ENCODE measurements at places on chromosomes 12 and 14. TPM values are rescaled to one million over a fixed set of nuclear protein-coding genes. Genes with fewer than 3 reads are reported as not detected.

GRCh38 chr14:49774106-49774505, 6.2 kb downstream of the KLHDC2 start:
- no peak for DNase-seq
- H3K27me3 ChIP-seq: no peaks in the 10 kb centered on the region
- H3K4me1 ChIP-seq: peaks cover 23% of the 10 kb centered on the region
- H3K27ac ChIP-seq: peak overlapping the region; percentile 1
- no peak overlapping the region for H3K4me3 ChIP-seq

GRCh38 chr12:51028126-51028812, 2.1 kb upstream of the SLC11A2 start:
- no peak overlapping the region for H3K4me3 ChIP-seq
- H3K27ac ChIP-seq: no peak overlapping the region
- peaks cover 14% of the 10 kb centered on the region for H3K4me1 ChIP-seq
- H3K36me3 ChIP-seq: no peaks in the 10 kb centered on the region

GRCh38 chr12:27193106-27193505, 51.0 kb upstream of the STK38L start:
- H3K4me3 ChIP-seq: no peak overlapping the region
- H3K27ac ChIP-seq: no peak overlapping the region
- DNase-seq: no peak
- no peaks in the 10 kb centered on the region for H3K36me3 ChIP-seq
- no peaks in the 10 kb centered on the region for H3K4me1 ChIP-seq

- peak overlapping the region; percentile 80 for H3K27ac ChIP-seq
- H3K27me3 ChIP-seq: no peaks in the 10 kb centered on the region
- peak overlapping the region; percentile 71 for H3K4me3 ChIP-seq
Observed at GRCh38 chr12:1795221-1795784, 25.1 kb upstream of the LRTM2 start.

- H3K27ac ChIP-seq: no peak overlapping the region
- no peak overlapping the region for H3K4me3 ChIP-seq
- H3K36me3 ChIP-seq: no peaks in the 10 kb centered on the region
- no peaks in the 10 kb centered on the region for H3K27me3 ChIP-seq
- no peak for DNase-seq
Observed at GRCh38 chr12:1056390-1056789, 65.4 kb downstream of the ERC1 start.

- no peaks in the 10 kb centered on the region for H3K36me3 ChIP-seq
- H3K4me3 ChIP-seq: no peak overlapping the region
- H3K27ac ChIP-seq: peak overlapping the region; percentile 37
- H3K4me1 ChIP-seq: peaks cover 65% of the 10 kb centered on the region
- no peaks in the 10 kb centered on the region for H3K27me3 ChIP-seq
Observed at GRCh38 chr12:46459861-46460545, 87.4 kb upstream of the SLC38A2 start.

DNA sequence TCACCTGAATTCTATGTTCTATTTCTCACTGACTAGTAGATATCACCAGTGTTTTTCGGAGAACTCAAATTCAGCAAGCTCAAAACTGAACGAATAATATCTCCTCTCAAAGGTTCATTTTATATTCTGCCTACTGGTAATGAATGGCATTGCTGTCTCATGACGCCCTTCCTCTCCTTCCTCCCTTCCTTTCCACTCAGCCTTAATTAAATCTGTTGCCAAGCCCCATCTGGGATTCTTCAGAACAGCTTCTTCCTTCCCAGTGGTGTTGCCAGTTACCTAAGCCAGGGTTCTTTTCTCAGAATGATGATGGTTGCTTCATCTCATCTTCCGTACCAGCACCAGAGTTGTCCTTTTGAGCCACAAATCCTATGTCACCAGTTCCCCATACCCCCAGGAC, 143.2 kb downstream of the SYNE2 start:
- H3K4me3 ChIP-seq: no peak overlapping the region
- H3K27me3 ChIP-seq: no peaks in the 10 kb centered on the region
- no peak overlapping the region for H3K27ac ChIP-seq
- no peak for DNase-seq
- H3K4me1 ChIP-seq: no peaks in the 10 kb centered on the region

- H3K27me3 ChIP-seq: no peaks in the 10 kb centered on the region
- no peaks in the 10 kb centered on the region for H3K4me1 ChIP-seq
- no peak overlapping the region for H3K4me3 ChIP-seq
Observed at GRCh38 chr12:28652239-28652638, 462.0 kb downstream of the CCDC91 start.

DNA sequence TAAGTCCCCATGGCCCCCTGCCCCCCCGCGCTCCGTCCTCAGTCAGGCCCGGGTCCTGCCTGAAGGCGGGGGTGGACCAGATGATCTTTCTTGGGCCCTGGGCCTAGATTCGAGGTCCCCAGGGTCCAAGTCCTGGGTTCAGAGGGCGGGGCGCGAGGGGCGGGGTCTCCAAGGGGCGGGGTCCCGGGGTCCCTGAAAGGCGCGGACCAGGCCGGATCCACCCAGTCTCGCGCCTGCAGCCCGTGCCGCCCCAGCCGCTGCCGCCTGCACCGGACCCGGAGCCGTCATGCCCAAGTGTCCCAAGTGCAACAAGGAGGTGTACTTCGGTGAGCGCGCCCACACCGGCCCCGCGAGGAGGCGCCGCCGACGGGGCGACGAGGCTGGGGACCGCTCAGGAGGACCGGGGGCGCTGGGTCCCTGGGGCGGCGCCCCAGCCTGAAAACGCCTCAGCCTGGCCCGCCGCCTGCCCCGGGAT, 325 bp downstream of the CRIP1 start:
- peak overlapping the region; percentile 60 for H3K27ac ChIP-seq
- peak overlapping the region; percentile 75 for H3K4me3 ChIP-seq
- peak; percentile 75 for DNase-seq
- H3K36me3 ChIP-seq: no peaks in the 10 kb centered on the region

- DNase-seq: no peak
- no peaks in the 10 kb centered on the region for H3K36me3 ChIP-seq
- no peak overlapping the region for H3K4me3 ChIP-seq
- no peaks in the 10 kb centered on the region for H3K27me3 ChIP-seq
Observed at GRCh38 chr12:31877884-31878283, 81.3 kb upstream of the RESF1 start.

- no peaks in the 10 kb centered on the region for H3K36me3 ChIP-seq
- H3K27ac ChIP-seq: no peak overlapping the region
- DNase-seq: no peak
- H3K27me3 ChIP-seq: no peaks in the 10 kb centered on the region
Observed at GRCh38 chr12:55891310-55891709, 36.4 kb downstream of the PYM1 start.

GRCh38 chr12:110247340-110248095, 33.5 kb upstream of the ATP2A2 start:
- H3K27me3 ChIP-seq: no peaks in the 10 kb centered on the region
- peak overlapping the region; percentile 66 for H3K27ac ChIP-seq

DNA sequence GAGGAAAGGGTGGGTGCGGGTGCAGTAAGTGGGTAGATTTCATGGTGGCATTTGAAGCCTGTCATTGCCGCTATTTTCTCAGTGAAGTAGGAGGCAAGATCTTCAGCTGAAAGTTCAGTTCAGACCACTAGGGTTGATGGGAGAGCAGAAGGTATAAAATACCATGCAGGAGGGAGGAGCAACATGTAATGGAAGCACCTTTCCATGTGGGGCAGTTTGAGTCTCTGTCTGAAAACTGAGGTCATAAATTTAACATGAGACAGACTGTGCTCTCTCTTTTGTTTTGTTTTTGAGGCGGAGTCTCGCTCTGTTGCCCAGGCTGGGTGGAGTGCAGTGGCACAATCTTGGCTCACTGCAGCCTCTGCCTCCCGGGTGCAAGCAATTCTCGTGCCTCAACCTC, 22.7 kb downstream of the LRRC74A start:
- no peaks in the 10 kb centered on the region for H3K36me3 ChIP-seq
- no peak overlapping the region for H3K27ac ChIP-seq
- no peaks in the 10 kb centered on the region for H3K4me1 ChIP-seq
- H3K27me3 ChIP-seq: peaks cover 13% of the 10 kb centered on the region
- no peak overlapping the region for H3K4me3 ChIP-seq
- no peak for DNase-seq

GRCh38 chr14:24606297-24606696, 3.2 kb downstream of the GZMH start:
- H3K36me3 ChIP-seq: no peaks in the 10 kb centered on the region
- H3K27me3 ChIP-seq: no peaks in the 10 kb centered on the region
- no peak overlapping the region for H3K27ac ChIP-seq
- no peaks in the 10 kb centered on the region for H3K4me1 ChIP-seq
- no peak for DNase-seq
- H3K4me3 ChIP-seq: no peak overlapping the region

DNA sequence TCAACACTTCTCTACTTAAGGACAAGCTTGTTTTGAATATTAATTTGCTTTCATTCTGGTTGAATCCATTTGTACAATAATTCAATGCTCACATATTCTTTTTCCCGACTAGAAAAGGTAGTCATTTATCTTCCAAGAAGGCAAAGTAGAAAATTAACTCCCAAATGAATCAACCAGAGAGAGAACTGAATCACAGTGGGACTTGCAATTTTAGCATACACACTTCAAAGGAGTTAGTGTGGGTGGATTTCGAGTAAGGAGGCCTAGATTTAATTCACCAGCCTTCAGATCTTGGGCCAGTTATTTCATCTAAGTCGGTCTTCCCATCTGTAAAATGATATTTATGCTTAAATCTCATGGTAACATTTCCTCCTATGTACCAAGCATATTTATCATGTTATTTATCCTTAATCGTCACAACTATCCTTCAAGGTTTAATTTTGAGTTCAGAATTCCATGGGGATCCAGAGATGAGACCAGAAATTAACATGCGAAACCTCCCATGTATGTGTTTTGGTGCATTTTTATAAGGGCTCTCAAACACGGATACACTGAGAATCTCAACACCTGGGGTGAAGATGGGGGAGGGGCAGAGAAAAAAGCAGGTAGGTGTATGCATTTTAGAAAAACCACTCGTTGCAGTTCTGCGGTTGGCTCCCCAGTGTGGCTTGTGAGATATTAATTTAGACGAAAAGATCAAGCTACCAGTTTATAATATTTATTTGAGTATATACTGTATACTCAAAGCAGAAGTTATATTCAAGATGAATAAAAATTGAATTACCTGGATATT, 38.9 kb upstream of the IL22 start:
- H3K27me3 ChIP-seq: no peaks in the 10 kb centered on the region
- H3K36me3 ChIP-seq: peaks cover 3% of the 10 kb centered on the region
- H3K4me1 ChIP-seq: peaks cover 22% of the 10 kb centered on the region
- no peak for DNase-seq

ACOT6 gene
- total RNA-seq: not detected

NGB gene
- not detected for total RNA-seq

PLA2G1B gene
- total RNA-seq: not detected

FKBP4 gene
- 80.7 TPM for total RNA-seq

TCL1A gene
- total RNA-seq: not detected

GRCh38 chr12:102394200-102394599, 86.2 kb downstream of the IGF1 start:
- H3K4me3 ChIP-seq: no peak overlapping the region
- H3K27ac ChIP-seq: no peak overlapping the region
- no peaks in the 10 kb centered on the region for H3K36me3 ChIP-seq
- H3K27me3 ChIP-seq: no peaks in the 10 kb centered on the region
- no peak for DNase-seq

DNA sequence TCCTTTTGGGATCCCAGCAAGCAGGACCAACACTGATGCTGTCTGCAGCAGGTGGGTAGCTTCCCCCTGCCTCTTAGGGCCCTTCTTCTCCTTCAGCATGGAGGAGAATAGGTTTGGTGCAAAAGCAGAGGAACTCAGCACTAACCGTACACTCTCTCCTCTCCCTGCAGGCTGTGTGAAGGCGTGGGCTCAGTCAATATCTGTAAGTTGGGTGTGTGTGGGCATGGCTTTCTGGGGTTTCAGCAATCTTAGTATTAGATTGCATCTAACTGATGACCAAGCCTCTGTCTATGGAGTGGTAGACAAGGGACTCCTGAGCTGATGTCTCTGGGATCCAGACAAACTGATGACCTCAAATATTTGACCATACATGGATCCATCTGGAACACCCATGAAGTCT, 14.3 kb downstream of the KRT85 start:
- H3K36me3 ChIP-seq: no peaks in the 10 kb centered on the region
- H3K27ac ChIP-seq: no peak overlapping the region
- H3K4me3 ChIP-seq: no peak overlapping the region

GRCh38 chr12:57194253-57194652, 22.3 kb upstream of the NXPH4 start:
- no peak overlapping the region for H3K4me3 ChIP-seq
- H3K27ac ChIP-seq: no peak overlapping the region
- H3K27me3 ChIP-seq: no peaks in the 10 kb centered on the region
- no peaks in the 10 kb centered on the region for H3K4me1 ChIP-seq
- no peaks in the 10 kb centered on the region for H3K36me3 ChIP-seq

DNA sequence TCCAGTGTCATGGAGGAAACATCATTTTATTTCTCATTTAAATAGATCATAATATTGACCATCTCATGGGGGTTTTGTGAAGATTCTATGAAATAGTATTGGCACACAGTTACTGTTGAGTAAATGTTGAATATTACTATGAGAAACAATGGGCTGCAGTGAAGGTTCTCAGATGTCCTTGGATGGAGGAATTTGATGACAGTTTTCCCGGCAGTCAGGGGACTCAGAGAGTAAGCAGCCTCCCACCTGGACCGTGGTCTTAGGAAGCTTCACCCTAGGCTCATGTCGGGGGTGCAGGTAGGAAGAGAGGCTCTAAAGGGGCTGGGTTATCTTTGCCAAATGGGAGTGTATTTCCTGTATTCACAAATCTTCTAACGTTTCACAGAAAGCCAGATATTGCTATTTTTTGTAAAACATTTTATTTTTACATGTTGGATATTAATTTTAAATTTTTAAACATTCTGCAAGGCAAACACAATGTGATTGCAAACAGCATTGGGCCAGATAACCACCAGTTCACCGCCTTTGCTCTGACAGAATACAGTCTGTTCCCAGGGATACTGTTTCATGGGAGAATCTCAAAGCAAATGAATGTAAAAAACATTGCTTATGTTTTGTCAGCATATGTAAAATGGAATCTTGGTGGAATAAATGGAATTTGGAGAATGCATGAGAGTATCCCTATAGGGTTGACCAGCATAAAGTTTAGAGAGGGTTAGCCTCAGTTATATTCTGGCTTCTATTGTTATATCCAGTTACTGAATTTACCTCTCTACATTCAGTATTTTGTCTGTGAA, 380.8 kb upstream of the TMEM132C start:
- no peaks in the 10 kb centered on the region for H3K27me3 ChIP-seq
- no peaks in the 10 kb centered on the region for H3K36me3 ChIP-seq
- no peaks in the 10 kb centered on the region for H3K4me1 ChIP-seq
- no peak overlapping the region for H3K4me3 ChIP-seq

DNA sequence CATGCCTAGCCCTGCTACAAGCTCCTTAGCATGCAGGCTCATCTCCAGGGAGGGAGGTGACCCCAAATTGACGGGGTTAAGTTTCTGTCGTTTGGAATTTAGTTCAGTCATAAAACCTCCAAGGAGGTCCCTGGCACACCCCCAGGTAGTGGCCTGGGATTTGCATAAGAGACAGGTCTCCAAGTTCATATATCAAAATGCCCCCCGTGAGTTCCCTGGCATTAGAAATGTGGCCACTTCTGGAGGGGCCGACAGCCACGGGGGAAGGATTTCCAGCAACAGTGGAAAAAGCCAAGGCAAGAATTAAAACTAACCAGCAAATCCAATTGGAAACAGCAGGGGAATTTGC, 228.8 kb downstream of the BCL11B start:
- no peak for DNase-seq
- no peak overlapping the region for H3K4me3 ChIP-seq
- H3K27ac ChIP-seq: no peak overlapping the region

PTGER2 gene
- 0.30 TPM for total RNA-seq
